ENCODE measurements at places on chromosomes 2 and 18.

- no peak for DNase-seq
These were observed 90.0 kb downstream of the CDH2 start for GRCh38 chr18:28086670-28087552.

DNA sequence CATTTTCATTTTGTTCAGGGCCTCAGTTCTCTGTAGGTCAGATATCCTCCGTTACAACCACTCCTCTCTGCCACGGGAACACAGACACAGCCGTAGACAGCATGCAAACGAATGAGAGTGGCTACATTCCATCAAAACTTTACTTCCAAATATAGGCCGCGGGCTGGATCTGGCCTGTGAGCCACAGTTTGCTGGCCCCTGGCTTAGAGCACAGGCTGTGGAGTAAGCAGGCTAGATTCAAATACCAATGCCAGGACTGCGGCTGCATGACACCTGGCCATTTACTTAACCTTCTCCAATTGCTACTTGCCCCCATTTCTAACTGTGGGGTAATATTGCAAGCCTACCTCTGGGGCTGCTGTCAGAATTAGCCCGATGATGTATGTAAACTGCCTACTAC, 325.8 kb upstream of the POU3F3 start:
- no peak for DNase-seq

GRCh38 chr2:71604726-71605120, 151.4 kb downstream of the DYSF start:
- no peak for DNase-seq

- no peak for DNase-seq
These were observed 29.7 kb downstream of the TWSG1 start for GRCh38 chr18:9364242-9364641.

GRCh38 chr2:46512185-46512584, 32.8 kb downstream of the TMEM247 start:
- DNase-seq: no peak

- DNase-seq: no peak
These were observed 217.3 kb downstream of the VAPA start for GRCh38 chr18:10131081-10131459.

DNA sequence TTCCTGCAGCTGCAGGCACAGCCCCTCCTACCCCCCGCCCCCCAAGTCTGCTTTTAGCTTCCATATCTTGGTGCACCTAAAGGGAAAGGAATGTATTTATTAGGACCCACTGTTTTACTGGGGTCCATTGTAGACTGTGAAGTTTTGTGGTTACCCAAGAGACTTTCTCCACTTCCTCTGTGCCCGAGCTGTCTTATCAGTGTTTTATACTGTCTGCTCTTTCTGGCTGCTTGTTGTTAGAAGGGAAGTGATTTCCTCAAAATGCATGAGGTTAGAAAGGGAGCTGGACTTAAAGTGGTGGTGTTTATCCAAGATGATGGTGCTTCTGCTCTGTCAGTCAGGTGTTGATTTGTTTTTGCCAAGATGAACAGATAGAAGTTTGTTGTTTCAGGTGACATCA, 85.0 kb downstream of the PTH2R start:
- DNase-seq: no peak

All from activated T-helper 1 cell treated with Interleukin-2 at 50 U/mL for 16 hours (primary cell).